ENCODE measurements at places on chromosomes 5 and 9.
A peak's percentile ranks its signal among the peaks of the same experiment; 100 is the strongest.

DNA sequence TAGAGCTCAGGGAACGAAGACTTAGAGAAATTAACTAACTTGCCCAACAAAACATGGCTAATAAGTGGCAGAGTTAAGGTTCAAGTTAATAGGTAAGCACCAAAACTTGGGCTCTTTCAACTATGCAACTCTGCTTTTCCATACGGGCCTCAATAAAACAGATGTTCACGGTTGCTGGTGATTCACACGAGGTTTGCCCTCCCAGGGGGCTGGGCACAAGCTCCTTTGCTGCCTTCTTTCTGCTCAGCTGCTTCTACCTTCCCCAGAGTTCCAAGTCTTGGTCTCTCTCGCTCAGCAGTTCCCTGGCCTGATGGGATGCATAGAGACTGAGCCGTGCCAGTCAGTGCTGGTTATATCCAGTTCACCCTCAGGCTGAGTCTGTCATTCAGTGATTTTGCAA lies 217.9 kb downstream of the SREK1 start:
- no peak for DNase-seq

- peak; percentile 6 for DNase-seq
These were observed 309.9 kb downstream of the ZSWIM6 start for GRCh38 chr5:61641748-61642565.

DNA sequence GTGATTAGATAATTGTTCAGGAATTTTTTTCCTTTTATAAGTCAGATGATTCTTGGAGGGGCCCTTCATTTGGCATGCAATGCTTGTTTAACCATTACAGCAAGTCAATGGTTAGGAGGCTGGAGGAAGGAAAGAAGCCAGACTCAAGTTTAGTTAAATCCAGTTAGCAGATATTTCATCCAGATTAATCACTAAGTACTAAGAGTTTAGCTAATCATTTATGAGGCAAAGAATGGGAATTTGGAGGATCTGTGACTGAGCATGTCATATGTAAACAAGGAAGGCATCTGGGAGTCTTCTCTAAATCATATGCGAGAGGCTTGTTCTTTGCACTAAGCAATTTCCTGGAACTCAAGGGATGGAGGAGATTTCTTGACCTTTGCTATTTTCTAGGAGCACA lies 145.3 kb upstream of the SGCD start:
- no peak for DNase-seq

DNA sequence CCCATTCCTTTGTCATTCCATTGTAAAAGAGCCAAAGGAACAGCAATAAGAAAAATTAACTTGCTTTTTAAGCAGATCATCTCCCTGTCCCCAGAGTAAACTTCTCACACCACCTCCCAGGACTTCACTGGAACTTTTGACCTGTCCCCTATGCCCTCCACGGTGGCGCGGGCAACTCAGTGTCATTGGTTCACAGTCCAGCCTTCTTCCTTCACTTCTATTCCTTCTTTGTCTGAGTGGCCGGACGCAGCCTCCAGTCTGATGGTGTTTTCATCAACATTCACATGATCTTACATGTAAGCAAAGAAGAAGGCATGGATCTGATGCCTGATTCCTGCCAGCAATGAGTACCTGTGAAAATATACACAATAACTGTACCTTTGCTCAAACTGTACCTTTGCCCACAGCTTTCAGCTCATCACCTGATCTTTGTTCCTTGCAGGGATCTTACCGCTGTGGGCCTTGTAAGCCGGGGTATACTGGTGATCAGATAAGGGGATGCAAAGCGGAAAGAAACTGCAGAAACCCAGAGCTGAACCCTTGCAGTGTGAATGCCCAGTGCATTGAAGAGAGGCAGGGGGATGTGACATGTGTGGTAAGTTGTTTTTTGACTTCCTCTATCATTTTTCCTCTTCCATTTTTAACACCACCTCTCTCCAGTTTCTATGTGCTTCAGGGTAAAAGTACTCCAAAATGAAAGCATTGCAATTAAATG lies 32.5 kb downstream of the THBS4 start:
- DNase-seq: no peak

DNA sequence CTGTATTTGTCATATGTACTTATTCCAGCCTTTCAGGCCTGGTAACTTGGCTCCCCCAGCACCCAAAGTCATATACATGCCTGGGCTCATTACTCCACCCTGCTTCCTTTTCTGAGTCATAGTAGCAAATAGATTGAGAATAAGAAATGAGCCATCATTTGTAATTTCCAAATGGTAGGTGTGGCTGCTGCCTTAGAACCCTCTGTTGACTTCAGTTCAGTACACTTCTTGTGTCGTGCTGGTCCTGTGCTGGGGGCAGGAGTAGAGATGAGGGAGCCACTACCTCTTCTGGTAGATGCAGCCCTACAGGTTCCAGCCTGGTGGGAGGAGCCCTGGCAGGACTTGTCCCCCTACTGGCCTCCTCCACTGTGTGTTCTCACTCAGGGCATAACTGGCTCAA lies 11.1 kb downstream of the GM2A start:
- DNase-seq: peak; percentile 41

- no peak for DNase-seq
These were observed at the start of gene QRFP for GRCh38 chr9:130896233-130897014. Gene QRFP (minus strand): TSS chr9:130896812. CDS start chr9:130893838, 2,974 bp downstream.

- no peak for DNase-seq
These were observed 13.0 kb downstream of the SH3PXD2B start for GRCh38 chr5:172441262-172441751.

- no peak for DNase-seq
These were observed 4.5 kb downstream of the POU4F3 start for GRCh38 chr5:146342882-146343865.

Measured in adipocyte (in vitro differentiated cells).